ENCODE measurements at places on chromosomes 3 and 15.

- DNase-seq = no peak
Observed at GRCh38 chr3:4754180-4755086, 224.8 kb upstream of the BHLHE40 start.

DNA sequence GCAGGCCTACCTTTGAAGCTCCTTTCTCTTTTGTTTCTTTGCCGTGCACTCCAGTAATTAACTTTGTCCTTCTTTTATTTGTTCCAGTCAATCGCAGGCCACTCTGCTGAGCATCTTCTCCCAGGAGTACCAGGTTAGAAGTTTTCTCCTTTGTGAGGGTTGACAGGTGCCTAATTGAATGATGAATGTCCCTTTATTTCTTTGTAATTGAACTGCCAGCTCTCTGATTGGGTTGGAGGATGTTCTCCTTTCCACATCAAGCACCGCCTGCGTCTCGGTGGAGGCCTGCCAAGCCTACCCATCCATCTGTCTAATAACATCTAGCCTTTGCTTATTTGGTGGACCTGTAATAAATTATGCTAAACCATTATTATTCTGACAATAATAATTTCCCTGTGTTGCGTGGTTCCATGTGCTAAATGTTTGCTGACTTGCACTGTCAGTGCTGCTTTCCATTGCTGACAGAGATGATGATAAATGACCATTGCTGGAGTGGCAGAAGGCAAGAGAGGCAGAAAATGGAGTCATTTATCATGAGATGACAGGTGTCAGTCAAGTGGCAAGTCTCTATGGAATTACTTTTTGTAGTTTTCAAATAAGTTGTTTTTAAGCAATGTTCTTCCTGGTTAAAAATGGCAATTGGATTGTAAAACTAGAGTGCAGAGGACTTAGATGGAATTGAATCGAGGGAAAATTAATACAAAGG, 64.9 kb downstream of the CDIN1 start:
- no peak for DNase-seq

DNA sequence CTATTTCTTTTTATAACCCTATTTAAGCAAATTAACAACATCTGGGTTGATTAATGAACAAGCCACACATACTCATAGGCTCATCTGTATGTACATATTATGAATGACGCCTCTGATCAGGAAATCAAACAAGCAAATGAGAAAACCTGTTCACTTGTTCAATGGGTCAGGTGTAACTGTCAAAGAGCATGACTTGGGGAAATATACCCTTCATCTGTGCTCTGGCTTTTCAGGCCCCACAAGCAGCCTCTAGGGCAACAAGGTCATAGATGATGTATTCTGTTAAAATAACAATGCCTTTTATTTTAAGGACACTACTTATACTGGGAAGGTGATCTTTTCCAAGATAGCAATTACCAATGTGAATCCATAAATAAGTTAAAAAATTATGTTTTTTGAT, 102.0 kb downstream of the RBMS3 start:
- DNase-seq = no peak

DNA sequence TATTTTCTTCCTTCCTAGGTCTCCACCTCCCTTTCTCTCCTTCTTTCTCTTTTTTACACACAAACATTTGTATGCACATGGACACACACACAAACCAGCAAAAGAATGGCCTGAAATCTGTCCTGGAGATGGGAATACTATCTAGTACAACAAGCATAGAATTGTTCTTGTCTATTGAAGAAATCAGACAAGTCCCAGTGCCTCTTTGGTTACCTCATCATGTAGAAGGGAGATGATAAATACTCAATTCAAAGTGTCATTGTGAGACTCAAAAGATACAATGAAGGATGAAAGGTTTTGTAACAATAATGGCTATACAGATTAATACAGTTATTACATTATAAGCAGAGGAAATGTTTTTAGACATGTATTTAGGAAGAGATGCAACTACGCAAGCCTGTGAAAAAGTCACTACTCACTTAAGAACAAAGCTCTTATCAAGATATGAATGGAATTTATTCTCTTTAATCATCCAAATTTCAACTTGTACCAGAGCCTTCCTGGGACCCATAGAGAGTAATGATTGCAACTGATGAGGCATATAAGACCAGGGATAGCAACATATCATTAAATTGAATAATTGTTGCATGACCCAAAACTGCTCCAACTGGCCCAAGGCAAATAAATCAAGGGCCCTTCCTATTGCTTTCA, 43.2 kb downstream of the P3H2 start:
- DNase-seq = peak; percentile 35

GRCh38 chr3:178568911-178569310, 32.7 kb downstream of the KCNMB2 start:
- DNase-seq = no peak

Measured in fibroblast of the aortic adventitia (primary cell).